Activated CD4-positive, alpha-beta T cell treated with anti-CD3 and anti-CD28 coated beads, Interleukin-2, amount 50 U/mL, for 4 hours (primary cell): ENCODE measurements at places on chromosomes 11 and 22.

GRCh38 chr11:6745465-6746015, 26.2 kb downstream of the OR2AG2 start:
- DNase-seq = no peak

DNA sequence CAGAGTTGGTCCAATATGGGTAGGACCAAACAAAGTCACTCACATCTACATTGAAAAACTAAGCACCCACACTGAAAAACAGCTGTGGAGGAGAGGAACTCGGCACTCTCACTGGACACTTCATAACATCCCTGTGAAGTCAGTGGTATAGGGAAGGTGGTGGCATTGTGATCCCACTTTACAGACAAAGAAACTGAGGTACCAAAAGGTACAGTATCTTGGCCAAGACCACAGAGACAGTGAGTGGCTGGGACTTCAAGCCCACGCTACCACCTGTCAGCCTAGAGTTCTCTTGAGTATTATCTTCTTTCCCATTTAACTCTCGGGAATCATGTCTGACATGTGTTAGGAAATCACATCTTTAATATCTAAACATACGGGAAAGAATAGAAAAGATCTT, 61.9 kb downstream of the SYN3 start:
- DNase-seq = no peak

DNA sequence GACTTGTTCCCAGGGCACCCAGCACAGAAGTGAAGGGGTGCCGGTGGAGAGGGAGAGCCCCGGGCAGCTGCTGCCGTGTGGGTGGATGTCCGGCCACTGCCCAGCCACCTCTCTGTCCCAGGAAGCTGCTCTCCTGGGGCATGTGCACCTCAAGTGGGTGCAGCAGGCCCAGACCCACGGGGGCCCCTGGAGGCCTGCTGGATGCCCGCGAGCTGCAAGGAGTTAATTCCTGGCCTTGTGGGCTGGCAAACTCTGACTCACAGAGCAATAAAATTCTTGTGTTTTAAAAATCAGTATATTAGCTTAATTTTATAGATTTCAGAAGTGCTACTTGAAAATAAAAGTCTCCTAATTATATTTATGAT, 37.4 kb upstream of the KCNQ1OT1 start:
- no peak for DNase-seq

DNA sequence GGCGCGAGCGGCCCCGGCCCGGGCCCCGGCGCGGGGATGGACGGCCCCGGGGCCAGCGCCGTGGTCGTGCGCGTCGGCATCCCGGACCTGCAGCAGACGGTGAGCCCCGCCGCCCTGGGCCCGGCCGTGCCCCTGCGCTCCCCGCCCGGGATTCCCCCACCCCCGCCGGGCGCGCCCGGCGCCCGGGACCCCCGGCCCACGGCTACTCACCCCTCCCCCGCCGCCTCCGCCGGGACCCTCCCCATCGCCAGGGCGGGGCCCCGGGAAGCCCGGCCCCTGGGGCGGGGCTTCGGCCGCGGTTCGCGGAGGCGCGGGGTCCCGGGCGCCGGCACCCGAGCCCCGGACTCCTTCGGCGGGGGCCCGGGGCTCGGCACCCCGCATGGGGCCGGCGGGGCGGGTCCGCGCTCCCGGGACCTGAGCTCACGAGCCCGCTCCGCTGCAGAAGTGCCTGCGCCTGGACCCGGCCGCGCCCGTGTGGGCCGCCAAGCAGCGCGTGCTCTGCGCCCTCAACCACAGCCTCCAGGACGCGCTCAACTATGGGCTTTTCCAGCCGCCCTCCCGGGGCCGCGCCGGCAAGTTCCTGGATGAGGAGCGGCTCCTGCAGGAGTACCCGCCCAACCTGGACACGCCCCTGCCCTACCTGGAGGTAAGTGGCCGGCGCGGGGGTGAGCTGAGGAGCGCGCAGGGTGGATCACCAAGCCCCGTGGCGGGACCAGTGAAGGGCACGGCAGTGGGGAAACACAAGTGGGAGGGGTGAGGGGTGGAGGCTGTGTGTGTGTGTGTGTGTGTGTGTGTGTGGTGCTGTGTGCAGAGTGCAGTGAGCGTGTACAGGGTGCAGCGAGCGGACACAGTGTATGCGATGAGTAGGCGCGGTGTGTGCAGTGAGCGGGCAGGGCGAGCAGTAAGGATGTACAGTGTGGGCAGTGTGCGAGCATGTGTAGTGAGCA, 2.3 kb downstream of the SHANK3 start:
- DNase-seq = no peak

GRCh38 chr11:75236062-75236461, 4.5 kb upstream of the TPBGL start:
- no peak for DNase-seq

DNA sequence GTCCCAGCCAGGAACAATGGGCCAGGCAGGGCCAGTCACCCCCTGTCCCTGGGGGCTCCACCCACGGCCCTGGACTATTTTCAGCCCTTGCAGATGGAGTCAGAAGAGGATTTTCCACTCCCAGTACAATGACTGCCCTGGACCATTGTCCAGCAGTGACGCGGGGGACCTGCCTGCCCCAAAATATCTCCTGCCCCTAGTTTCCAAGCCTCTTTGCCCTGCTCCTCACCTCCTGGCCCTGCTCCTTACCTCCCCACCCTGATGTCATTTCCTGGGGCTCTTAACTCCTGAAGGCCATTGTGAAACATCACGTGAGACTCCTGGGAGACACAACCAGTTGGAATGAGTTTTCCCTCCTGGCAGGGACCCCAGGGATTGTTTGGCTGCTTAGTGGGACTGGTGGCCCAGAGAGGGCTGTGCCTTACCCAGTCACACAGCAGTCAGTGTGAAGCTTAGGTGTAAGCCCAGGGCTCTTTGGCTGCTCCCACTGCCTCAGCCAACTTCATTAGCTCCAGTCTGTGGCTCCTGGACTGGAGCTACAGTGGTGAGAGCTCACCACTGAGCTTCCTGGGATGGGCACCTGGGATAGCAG, 22.2 kb downstream of the P2RY2 start:
- no peak for DNase-seq

DNA sequence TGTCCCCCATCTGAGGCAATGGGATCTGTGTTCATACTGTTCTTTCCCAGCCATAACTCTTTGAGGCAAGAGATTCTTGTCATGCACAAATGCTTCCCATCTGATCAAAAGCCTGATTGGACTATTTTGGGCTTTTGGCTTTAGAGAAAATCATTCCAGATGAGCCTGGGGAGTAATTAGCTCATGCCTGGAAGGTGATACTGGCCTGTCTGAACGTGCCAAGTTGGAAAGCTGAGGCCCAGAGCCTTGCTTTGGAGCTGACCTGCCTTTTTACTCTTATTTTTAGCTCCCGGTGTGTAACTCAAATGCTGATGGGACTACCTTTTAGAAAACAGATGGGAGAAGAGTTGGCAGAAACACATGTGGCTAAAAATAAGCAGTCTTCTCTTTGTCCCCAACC, 105.0 kb downstream of the DBX1 start:
- DNase-seq = no peak

- no peak for DNase-seq
Observed at GRCh38 chr11:10320736-10321465, 16.0 kb downstream of the ADM start.

- DNase-seq = no peak
Observed at GRCh38 chr22:35076630-35077029, 10.7 kb downstream of the ISX start.

- DNase-seq = no peak
Observed at GRCh38 chr11:77159219-77159936, 31.3 kb downstream of the MYO7A start.

DNA sequence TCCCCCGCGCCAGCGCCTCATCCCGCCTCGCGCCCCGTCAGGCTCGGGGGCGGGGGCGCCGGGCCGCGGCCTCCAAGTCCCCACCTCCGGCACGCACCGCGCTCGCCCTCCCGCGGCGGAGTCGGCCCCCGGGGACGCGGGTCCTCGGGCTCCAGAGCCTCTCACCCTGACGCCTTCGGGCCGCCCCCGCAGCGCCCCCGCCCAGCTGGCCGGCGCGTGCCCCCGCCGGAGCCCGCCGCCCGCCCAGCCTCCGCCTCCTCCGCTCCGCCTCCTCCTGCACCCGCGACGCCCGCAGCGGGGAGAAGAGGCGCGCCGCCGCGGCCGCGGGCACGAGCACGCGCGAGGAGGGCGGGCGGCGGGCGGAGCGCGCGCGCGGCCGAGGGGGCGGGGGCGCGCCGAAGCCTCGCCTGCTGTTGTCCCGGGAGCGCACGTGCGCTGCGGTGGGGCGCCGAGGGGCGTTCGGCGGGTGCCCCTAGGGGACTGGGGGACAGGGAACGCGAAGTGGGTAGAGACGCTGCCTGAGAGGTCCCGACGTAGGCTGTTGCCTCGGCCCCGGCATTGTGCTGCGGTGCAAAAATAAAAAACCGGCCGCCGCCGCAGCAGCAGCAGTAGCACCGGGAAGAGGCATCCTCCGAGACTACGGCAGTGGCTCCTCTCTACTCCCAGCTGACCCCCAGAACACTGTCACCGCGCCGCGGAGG, 87.4 kb upstream of the ARHGAP32 start:
- peak; percentile 57 for DNase-seq

GRCh38 chr11:87879118-87879517, 296.1 kb downstream of the RAB38 start:
- DNase-seq = no peak

DNA sequence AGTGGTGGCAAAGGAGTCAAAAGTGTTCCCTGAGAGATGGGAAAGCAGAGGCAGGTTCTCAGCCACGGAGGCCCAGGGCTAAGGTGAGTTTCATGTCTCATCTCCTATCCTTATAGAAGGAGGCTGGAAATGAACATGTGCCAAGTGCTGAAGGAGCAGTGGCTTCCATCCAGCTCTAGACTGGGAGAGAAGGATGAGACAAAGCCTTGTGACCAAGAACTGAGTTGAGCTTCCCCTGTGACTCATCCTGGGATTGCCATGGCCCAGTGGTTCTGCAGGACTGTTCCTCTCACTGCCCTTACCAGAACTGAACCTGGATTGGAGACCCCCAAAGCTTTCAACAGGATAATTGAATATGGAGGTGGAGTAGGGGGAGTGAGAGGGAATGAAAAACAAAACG, 16.7 kb upstream of the OR9Q1 start:
- no peak for DNase-seq
